ENCODE measurements at places on chromosomes 5 and 9.

GRCh38 chr9:21919377-21920362 lies 74.5 kb downstream of the CDKN2A start:
- peak; percentile 4 for DNase-seq

- no peak for DNase-seq
Observed at GRCh38 chr9:113617550-113617949, 154.0 kb downstream of the RGS3 start.

DNA sequence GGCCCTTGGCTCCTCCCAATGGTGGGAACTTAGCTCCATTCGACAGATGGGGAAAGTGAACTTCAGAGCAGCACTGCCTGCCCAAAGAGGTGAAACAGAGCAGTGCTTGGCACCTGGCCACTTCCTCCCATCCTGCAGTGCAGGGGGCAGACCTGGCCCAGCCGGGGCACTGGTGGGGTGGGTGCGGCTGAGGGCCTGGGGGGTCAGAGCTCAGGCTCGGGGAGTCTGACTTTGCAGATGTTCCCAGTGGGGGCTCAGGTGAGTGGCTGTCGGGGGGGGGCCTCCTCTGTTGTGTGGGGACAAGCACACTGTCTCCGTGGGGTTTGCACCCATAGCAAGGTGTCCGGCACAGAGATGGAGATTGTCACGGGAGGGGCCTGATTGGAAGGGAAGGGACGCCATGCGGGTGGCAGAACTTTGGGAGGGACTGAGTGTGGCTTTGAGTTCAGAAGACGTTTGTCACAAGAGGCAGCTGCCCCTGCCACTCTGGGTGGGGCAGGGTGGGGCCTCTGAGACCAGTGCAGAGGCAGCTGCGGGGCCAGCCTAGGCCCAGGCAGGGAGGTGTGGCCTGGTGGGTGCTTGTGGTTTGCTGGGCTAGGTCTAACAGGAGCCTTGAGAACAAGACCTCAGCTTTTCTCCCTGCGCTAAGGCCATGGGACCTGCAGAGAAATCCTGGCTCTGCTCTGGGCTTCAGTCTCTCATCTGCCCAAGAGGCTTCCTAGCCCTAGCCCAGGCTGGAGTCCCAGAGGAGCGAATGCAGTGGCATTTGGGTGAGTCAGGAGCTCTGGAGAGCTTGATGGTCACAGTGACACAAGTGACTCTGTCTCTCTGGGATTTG lies 2.5 kb downstream of the MYMK start:
- DNase-seq: no peak

DNA sequence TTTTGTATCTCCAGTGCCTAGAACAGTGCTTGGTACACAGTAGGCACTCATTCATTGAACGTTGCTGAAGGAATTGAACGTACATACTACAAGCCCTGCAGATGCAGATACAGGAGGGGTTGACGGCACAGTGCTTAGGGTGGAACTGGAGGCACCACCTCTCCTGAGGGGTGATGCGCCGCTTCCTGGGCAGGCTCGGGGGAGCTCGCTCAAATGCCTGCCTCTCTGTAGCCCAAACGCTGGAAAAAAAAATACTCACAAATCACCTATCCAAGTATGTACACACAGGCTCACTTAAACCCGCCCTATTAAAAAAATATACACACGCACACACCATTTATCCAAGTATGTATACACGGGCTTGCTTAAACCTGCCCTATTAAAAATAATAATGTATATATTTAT lies 536 bp upstream of the COMMD10 start:
- peak; percentile 22 for DNase-seq

- DNase-seq: no peak
Observed at GRCh38 chr9:8456344-8456743, 656.8 kb upstream of the DMAC1 start.

GRCh38 chr5:178106086-178106485 lies 7.2 kb upstream of the N4BP3 start:
- DNase-seq: no peak

DNA sequence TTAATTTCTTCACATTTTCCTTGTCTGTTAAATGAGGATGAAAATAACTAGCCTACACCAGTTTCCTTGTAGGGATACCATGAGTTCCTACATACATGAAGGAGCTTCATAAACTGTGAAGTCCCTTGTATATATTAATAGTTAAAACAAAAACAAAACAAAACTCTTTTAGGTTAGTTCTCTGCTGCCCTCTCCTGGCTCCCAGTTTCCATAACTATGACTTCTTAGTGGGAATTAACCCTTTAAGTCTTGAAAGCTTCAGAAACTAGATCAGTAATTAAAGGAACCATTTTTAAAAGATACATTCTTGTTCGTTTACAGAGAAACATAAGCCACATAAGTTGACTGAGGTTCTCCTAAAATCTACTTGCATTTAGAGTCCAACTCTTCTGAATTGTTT lies 500.0 kb upstream of the C9orf72 start:
- no peak for DNase-seq

DNA sequence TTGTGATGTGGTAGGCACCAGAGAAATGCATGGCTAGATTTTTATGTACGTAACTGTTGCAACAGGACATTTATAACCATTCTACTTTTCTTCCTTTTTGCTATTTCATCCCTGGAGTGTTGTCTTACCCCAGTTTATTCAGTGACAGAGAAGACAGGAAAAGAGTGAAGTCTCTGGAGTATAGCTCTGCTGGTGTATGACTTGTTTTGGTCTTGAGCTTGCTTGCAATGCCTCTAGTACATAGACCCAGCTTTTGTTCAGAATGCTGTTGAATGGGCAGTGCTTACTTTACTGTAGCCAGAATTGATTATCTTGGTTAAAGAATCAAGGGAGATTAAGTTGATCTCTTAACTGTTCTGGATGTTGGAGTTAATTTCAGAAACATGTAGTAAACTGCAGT lies 94.3 kb downstream of the PBX3 start:
- DNase-seq: no peak

DNA sequence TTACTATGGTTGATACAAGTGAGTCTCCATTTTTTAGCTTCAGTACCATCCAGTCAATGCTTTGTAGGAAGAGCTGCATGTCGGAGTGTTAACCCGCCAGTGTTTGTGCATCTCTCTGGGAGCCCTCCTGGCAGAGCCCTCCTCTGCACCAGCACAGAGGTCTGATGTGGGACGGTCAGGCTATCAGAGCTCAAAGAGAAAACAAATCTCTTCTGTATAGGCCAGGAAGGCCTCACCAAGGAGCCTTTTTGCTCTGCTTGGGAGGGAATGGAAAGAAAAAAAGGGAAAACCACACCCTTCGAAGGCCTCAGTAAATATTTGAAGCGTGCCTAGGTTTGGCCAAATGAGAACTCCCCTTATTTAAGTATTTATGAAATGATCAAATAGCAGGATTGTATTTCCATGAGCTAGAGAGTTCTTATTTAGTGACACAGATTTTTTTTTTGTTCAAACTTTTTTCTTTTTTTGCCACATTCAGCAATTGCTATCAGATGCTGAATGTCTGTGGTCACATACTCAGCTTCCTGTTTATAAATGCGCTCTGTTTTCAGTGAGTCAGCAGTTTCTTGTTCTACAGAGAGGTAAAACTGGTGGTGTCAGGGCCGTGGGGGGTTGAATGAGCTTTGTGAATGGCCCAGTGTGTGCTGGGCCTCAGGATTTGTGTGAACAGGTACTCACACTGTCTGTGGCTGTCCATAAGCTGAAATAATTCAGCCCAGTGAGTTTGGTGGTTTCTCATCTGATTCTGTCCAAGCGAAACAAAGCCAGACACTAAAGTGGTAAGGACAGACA lies 226.6 kb downstream of the SNX18 start:
- DNase-seq: peak; percentile 25

- DNase-seq: no peak
Observed at GRCh38 chr5:132013006-132013689, 1.7 kb upstream of the ACSL6 start.

- DNase-seq: no peak
Observed at GRCh38 chr5:37771731-37772130, 68.1 kb downstream of the GDNF start.

DNA sequence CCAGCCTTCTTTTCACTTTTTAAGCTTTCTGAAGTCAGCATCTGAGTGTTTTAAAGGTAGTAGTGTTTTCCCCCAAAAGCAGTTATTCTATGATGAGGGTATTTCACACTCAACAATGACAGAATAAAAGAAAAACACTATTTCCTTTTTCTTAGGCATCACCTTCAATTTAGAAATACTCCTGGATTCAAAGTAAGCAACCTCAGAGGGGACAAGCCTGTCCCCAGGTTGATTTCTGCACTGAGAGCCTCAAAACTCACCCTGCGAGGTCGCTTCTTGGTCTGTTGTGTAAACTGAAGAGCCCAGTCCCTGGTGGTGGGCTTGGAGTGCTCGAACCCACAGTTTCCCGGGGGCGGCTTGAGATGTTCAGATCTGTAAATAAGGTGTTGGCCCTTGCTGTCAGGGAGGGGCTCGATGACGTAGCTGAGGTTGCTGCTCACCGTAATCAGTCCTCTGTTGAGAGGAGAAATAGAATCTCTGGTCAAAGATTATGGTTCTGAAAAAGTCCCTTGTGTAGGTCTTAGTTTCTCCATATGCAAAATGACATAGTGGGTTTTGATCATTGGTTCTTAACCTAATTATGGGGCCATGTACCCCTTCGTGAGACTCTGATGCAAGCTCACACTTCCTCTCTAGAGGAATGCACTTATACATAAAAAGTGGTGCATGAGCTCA lies 55.9 kb downstream of the ADAM19 start:
- no peak for DNase-seq

DNA sequence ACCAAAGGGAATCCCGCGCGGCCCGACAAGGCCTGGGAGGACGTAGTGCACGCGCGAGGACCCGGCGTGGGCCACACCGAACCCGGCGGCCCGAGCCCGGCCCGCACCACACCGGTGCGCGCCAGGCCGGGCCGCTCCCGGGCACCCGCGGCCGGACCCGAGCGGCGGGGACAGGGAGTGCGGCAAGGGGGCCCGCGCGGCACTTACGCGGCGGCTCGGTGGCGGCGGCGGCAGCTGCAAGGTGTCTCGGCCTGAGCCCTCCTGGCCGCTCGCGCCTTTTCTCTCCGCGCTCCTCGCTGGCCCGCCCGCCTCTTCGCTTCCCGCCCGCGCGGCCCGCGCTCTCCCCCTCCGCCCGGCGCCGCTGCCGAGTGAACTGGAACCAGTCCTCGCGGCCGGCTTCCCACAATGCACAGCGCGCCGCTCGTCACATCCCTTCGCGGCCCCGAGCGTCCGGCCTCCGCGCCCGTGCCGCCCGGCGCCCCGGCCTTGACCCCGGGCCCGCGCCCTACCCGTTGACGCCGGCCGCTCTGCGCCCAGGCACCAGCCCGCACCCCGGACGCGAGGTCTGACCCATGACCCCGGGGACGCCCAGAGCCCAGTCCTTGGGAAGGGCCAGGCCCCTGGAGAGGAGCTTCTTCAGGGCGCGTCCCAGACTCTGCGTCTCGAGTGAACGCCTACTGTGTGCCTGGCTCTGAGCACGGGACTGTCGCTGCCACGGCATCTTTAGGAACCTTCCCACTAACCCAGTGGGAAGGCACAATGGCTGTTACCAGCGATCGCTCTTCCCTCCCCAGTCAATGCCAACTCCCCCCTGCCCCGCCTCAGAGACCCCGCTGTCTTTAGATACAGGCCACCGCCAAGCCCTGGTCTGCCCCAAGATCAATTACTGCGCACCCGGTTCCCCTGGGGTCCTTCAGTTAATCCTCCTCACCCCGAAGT lies at the start of gene MACROH2A1:
Gene MACROH2A1, minus strand, starts transcription at position 377 of the 939 bp plus-strand sequence. CDS start 10,138 bp downstream, outside the sequence.
- DNase-seq: peak; percentile 75
